NCI-H2081 treated with DMSO at 0.1 percent for 48 hours (cell line): ENCODE measurements at places on chromosomes 3 and 15.

DNA sequence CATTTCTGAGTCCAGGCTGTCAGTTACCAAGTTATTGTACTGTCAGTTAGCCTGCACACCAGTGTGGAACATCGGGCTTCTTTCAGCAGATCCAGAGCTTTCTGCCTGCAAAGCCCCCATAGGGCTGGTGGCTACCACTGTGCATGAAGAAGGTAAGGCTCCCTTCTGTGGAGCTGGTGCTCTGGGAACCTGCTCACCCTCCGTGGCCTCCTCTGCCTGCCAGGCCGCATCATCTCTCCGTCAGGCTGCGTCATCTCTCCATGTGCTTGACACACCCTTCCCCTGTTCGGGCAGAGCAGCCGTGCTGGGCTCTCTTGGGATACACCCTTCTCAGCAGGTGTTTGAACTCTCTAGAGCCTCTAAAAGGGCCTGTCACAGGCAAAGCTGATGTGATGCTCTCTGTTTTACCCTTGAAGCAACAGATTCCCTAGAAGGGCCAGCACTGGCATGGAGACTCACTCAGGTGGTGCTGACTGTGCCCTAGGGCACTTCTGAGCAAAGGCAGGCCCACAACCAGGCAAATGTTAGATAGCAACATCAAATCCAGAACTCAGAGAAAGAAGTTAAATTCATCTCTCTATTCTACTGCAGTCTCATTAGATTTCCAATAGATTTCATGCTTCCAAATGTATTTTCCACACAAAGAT, 261.1 kb downstream of the EPHB1 start:
- no peak for DNase-seq

- DNase-seq: peak; percentile 58
Measured at GRCh38 chr15:40769274-40770146, at the start of gene C15orf62. Gene C15orf62 (plus strand): TSS chr15:40769980. CDS start chr15:40770496, 516 bp downstream.

GRCh38 chr15:73994912-73995622, 551 bp downstream of the PML start:
- no peak for DNase-seq

DNA sequence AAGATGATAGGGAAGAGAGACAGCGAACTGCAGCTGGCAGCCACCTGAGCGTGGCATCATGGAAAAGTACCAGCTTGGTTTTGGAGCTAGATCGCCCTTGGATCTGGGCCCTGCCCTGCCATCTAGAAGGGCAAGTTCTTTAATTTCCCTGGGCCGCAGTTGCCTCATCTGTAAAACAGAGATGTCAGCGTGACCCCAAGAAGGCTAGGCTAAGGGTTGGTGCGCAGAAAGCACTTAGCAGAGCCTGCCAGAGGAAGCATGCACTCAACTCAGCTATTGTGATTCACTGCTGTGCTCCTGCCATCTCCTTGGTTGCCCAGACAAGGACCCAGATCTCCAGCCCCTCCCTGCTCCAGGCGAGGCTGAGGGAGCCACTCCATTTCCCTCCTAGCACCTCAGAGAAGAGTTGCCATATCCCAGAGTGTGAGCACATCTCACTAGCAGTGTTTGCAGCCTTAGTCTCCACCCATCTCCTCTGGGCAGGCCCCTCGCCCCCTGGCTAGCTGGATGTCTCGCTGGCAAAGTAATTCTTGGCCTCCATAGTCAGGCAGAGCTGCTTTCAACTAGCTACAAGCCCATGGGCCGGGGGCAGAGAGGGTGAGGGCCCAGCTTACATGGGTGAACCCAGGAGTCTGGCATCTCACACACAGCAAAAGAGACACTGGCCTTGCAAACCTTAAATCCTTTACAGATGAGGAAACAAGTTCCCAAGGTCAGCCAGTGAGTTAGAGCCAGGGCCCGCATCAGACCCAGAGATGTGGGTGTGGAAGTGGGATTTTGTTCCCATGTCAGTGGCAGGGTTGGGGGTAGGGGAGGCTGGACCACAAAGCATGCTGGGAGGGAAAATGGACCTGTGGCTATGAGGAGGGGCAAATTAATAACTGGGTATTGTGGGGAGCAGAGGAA, 280.7 kb upstream of the TLE3 start:
- DNase-seq: no peak

DNA sequence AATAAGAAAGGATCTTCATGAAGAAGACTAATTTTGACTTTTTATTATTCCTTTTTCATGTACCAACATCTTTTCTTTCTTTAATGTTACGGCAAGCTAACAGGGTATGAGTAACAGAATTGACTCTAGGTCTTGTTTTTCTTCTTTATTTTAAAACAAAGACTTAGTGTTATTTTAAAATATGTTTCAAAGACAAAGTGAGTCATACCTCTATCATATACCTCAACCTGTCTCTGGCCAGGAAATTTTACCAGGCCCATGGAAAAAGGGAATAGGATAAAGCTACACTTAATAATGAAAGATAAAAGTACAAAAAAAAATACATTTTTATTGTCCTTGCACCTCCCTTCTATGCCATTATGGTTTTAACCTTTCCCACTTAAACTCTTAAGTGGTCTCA, 57.4 kb downstream of the ZNF148 start:
- DNase-seq: no peak

- DNase-seq: no peak
Measured at GRCh38 chr3:148315756-148316155, 381.9 kb upstream of the AGTR1 start.

DNA sequence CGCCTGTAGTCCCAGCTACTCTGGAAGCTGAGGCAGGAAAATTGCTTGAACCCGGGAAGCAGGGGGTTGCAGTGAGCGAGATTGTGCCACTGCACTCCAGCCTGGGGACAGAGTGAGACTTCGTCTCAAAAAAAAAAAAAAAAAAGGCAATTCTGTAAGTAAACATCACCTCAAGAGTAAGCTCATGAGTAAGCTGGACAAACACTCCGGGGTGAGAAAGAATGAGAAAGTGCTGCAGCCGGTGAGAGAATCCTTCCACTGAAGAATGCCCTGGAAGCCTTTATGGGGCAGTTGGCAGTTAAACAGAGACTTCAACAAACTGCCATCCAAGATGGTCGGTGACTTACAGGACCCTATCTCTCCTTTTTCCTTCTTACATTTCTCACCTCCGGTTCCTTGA, 47.5 kb downstream of the FEZF2 start:
- DNase-seq: no peak

DNA sequence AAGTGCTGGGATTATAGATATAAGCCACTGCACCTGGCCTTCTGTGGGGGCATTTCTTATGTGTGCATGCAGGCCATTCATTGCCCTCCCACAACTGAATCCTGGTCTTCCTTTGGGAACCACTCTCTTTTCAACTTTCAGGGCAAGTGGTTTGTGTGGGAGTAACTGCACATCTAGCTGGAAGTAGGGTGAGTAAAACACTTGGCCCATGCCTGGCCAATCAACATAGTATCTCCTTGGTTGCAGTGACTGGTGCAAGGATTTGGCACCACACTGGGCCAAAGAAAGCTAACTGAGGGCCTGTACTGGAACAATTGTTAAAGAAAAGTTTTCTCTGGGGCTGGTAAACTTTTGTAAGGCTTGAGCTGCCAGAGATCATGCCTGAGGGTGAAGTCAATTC, 189.2 kb upstream of the FEZF2 start:
- no peak for DNase-seq

GRCh38 chr3:105834768-105835167, 34.0 kb downstream of the CBLB start:
- DNase-seq: no peak
